ENCODE measurements at places on chromosomes 2 and 18. TPM values are rescaled to one million over a fixed set of nuclear protein-coding genes. Genes with fewer than 3 reads are reported as not detected.

The ADD2 gene
- total RNA-seq = 2.5 TPM

The MC5R gene
- not detected for total RNA-seq

The GPR35 gene
- 1.2 TPM for total RNA-seq

The STPG4 gene
- 0.33 TPM for total RNA-seq

The NMUR1 gene
- total RNA-seq = 0.50 TPM

The C2orf74 gene
- 21.5 TPM for total RNA-seq

The PRKAG3 gene
- 0.26 TPM for total RNA-seq

The DPY30 gene
- 69.9 TPM for total RNA-seq

The EIPR1 gene
- total RNA-seq = 15.2 TPM

The UGT1A5 gene
- total RNA-seq = not detected

DNA sequence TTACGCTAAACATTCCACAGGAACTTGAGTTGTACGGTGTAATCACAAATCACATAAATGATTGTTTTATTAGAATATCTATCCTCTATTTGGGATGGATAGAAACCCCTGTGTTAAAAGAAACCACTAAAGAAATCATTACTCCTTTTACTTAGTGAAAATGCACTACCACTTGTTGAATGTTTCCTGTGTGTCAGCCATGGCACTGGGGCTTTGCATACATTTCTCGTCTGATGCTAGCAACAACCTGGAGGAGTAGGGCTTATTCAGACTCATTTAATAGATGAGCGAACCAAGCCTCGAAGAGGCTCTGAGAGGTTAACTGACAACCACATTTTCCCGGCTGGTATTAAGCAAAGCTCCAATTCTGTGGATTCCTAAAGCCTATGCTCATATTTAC, 60.5 kb upstream of the PELI1 start:
- no peak for DNase-seq

DNA sequence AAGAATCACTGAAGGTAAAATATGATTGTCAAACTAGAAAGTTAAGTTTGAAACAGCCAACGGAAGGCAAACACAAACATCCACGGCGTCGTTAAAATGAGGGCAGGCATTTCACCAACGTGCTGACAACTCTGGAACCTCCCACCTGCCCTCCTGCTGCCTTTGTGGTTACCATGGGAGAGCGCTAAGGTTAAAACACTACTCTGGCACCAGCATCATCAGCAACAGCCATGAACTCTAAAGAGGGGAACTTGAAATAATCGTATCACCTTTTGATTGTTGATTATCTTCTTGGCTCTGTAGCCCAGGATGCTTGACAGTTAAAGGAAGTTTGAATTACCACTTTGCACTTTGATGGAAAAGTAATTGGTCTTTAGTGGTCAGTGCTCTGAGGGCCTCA, 34.7 kb downstream of the CYB5A start:
- no peak for DNase-seq

DNA sequence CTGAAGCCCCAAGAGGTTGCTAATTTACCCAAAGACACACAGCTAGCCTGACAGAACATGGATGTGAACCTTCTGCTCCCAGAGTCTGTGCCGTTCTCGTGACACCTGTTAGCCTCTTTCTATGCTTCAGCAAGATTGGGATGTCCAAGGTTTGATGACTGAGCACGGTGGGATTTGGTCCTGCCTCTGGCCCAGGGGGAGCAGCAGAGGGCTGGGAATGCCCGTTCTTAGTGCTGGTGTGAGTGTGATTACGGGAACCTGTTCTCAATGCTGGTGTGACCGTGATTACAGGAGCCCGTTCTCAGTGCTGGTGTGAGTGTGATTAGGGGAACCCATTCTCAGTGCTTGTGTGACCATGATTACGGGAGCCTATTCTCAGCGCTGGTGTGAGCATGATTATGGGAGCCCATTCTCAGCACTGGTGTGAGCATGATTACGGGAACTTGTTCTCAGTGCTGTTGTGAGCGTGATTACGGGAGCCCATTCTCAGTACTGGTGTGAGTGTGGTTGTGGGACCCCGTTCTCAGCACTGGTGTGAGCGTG, 67.3 kb upstream of the SNTG2 start:
- no peak for DNase-seq

DNA sequence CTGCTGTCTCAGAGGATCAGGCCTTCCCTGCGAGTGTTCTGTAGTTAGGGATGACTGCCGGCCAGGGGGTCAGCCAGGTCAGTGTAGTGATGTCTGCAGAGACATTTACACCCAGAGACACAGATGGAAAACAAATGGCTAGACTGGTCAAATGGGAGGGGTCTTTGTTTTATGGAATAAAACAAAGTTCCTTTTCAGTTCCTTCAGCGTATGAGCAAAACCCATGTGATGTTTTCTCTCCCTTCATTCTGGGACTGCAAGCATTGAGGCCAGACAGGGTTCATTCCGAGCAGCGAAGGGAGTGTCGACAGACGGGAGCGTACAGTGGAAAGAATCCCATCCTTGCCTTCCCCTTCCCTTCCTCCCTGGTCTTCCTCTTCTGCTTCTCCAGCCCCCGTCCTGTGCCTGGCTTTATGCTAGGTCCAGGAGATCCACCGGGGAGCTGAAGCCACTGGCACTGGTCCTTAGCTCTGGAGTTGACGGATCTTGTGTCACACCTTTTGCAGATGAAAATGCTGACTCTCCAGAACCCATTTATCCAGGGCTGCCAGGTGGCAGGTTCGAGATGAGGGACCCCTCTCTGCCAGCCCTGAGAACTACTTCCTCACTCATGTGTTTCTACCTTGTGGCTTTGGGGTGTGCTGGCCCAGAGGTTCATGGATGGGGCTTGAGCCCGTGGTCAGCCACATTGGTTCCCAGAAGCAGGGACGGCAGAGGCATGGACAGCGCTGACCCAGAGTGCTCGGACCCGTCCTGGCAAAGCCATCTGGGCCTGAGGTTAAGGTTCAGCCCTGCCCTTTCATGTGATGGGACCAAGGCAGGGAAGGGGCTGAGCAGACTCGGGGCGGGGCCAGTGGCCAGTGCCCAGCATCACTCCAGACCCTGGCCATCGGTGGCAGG, 24.2 kb downstream of the ITGB1BP1 start:
- DNase-seq = no peak

- no peak for DNase-seq
Measured at GRCh38 chr2:33859176-33859575, 260.1 kb upstream of the FAM98A start.

DNA sequence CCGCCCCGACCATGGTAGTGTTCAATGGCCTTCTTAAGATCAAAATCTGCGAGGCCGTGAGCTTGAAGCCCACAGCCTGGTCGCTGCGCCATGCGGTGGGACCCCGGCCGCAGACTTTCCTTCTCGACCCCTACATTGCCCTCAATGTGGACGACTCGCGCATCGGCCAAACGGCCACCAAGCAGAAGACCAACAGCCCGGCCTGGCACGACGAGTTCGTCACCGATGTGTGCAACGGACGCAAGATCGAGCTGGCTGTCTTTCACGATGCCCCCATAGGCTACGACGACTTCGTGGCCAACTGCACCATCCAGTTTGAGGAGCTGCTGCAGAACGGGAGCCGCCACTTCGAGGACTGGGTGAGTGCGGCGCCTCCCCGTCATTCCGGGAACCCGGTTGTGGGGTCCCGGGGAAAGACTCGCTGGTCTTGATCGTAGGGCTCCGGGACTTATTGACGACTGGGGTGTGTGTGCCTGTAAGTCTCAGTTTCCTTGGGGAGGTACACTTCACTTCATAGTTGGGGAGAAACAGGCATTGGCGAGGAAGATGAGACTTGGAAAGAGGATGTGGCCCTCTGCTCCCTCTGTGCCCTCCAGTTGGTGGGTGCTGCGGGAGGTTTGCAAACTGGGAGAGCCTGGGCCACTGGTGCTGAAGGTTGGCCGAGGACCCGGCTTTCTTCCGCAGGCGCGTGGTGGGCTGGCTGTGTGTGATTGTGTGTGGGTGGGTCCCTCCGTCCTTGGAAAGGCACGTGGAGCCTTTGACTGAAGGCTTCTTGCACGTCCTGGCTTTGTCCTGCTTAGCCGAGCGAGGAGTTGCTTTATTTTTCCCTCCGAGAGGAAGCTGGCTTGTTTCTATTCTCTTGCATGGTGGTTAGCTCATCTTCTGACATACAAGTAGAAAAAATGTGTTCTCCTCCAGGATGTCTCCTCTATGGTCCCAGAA, 886 bp downstream of the PRKCE start:
- DNase-seq = peak; percentile 49

GRCh38 chr2:231321021-231321420, 74.5 kb upstream of the B3GNT7 start:
- no peak for DNase-seq

DNA sequence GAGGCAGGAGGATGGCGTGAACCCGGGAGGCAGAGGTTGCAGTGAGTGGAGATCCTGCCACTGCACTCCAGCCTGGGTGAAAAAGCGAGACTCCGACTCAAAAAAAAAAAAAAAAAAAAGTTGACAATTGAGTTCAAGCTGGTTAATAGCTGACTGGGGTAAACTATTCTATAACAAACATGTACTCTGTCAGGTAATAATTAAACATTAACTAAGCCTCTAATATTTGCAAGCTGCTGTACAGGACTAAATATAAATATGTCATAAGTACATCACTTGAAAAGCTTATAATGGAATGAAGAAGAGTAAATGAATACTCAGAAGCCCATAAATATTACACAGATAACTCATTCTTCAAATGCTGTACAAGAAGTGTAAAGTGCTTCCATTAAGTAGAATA, 190.4 kb upstream of the CRIM1 start:
- no peak for DNase-seq

DNA sequence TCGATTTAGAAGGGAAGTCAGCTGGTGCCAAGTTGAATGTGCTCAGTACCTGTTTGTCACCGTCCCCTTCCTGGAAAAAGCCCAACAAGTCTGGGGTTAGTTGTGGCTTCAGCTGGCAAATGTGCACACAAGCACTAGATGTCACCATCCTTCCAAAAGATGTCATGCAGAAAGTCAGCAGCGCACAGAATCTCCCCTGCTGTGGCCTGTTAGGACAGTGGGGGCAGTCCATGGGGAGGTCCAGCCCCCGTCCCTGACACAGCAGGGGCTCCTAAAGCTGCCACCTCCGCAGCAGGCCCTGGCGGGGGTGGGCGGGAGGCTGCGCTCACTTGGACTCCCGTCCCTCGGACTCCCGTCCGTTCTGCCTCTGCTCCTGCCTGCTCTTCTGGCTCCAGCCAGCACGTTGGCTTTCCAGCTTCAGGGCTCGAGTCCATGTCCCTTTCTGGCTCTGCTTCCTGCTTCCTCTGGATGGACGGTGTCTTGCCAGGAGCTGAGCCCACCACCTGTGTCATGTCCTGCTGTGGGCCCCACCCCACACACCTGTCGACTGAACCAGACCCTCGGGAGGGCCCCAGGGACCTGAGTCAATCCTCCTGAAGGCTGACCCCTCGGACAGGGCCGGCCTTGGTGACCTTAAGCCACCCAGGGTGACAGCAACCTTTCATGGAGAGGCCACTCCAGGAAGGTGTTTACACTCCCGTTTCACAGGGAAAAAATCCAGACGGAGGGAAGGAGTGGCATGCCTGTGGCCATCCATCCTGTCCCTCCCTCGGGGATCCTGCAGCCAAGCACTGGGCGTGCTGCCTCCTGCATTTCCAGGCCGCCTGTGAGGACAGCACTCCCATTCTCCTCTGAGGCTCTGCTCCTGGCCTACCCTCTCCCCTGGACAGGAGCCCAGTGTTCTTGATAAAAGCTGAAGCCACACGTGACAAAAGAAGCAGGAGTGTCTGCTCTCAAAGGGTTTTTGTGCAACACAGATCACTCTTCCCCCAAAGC, 8.5 kb downstream of the RAB17 start:
- DNase-seq = peak; percentile 81

- DNase-seq = no peak
Measured at GRCh38 chr2:80830891-80831290, 526.3 kb upstream of the LRRTM1 start.

GRCh38 chr18:22102953-22103646, 66.3 kb upstream of the GATA6 start:
- no peak for DNase-seq

DNA sequence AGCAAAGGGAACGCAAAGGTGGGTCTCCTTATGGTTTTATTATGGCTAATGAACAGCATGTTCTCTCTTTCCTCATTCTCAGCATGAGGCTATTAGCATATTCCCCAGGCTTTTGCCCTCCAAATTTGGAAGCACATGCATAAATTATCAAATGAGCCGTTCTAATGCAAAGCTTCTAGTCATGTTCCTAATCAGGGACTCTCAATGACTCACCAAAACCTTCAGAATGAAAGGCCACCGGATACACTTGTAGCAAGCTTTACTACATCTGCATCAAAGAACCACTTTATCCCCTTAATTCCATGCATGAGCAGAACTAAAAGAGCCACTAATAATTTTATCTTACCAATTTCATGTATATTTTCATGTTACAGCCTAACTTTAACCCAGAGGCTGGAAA, 310.5 kb downstream of the LRATD1 start:
- peak; percentile 35 for DNase-seq

GRCh38 chr2:80303909-80304837, at the start of gene LRRTM1:
Gene LRRTM1 (minus strand): TSS chr2:80304752. CDS start chr2:80303819, 933 bp downstream.
- peak; percentile 21 for DNase-seq

- no peak for DNase-seq
Measured at GRCh38 chr2:8839189-8839965, 2.0 kb upstream of the KIDINS220 start.

GRCh38 chr2:191467113-191467512, 210.8 kb upstream of the NABP1 start:
- DNase-seq = no peak

DNA sequence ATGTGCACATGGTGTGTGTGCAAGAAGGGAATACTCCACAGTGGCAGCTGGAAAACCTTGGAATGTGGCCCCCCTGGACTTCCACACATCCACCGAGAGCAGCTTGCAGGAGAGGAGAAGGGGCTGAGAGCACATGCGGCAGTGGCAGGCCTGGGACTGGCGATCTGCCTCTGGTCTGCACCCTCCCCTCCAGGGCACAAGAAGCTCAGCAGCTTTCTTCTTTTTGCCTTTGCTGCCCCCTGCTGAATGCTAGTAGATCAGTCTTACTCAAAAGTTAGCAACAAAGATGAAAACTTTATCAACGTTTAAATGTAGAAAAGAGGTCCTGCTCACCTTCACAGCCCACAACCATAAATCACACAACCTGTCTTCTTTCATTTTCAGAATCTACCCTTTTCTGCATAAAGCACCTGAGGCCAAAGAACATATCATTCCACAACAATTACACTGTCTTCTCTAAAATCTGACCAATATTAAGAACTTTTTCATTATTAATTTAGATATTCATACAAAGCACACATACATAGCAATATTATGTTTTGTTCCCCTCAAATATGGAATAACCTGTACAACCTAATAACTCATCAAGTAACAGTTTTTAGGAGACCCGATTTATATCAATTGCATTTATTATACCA, 34.6 kb downstream of the TGFBRAP1 start:
- peak; percentile 69 for DNase-seq

DNA sequence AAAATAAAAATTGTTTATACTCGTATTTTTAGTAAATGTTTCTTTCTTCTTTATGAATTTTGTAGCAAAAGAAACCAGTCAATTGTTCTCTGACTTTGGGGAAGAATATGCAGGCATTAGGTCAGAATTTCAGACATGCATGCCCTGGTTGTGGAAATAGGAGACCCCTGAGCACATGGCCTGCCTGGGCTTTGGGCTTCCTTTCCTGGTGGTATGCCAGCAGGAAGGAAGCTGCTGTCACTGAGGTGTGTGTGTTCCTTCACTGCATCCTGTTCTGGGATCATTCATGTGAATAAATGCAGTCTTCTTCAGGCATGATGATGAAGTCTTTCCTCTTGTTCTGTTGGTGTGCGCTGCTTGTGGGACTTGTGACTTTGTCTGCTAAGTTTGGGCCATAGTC, 920.2 kb upstream of the VRK2 start:
- DNase-seq = no peak
